ENCODE measurements at places on chromosomes 12 and 14. TPM values are rescaled to one million over a fixed set of nuclear protein-coding genes. Genes with fewer than 3 reads are reported as not detected.

Gene SLC25A47
- total RNA-seq, result under 0.01 TPM

Gene TC2N
- total RNA-seq, result 0.26 TPM

Gene FAM186B
- total RNA-seq, result 0.51 TPM

Gene SYCP3
- 0.26 TPM for total RNA-seq

DNA sequence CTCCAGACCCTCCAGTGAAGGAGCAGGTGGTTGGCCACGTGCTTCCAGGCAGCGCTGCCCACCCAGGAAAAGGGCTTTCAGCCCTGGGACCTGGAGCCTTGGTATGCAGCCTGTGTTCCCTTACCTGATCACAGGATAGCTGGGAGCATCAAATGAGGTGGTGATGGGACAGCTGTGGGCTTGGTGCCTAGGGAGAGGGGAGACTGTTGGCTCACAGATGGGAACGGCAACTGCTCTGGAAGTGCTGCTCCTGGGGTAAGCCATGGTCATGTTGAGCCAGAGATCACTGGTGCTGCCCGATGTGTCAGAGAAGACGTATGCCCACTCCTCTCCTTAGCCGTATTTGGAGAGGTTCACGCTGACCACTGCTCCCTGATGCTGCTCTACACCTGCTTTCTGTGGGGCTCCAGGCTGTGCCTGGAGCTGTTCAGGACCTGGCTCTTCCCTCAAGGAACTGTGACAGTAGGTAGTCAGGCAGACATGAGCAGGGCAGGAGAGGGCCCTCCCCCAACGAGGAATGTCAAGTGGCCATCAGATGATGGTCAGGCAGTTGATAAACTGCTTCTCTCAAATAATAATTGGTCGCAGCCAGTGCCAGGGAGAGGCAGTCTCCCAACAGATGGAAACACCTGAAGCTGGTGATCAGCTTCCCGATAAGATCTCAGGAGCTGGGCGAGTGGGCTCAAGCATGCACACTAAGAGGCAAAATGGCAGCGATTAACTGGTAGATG, 2.8 kb upstream of the CYP46A1 start:
- DNase-seq, result no peak

DNA sequence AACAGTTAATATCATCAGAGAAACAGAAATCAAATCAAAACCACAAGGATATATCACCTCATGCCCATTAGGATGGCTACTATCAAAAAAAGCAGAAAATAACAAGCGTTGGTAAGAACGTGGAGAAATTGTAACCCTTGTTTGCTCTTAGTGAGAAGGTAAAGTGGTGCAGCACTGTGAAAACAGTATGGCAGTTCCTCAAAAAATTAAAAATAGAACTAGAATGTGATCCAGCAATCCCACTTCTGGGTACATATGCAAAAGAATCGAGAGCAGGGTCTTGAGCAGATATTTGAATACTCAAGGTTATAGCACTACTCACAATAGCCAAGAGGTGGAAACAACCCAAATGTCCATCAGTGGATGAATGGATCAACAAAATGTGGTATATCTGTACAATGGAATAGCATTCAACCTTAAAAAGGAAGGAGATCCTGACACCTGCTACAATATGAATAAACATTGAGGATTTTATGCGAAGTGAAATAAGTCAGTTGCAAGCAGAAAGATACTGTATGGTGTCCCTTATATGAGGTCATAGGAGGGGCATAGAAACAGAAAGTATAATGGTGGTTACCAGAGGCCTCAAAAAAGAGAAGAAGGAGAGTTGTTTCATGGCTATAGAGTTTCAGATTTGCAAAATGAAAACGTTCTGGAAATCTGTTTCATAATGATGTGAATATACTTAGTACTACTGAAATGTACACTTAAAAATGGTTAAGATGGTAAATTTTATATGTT, 131.0 kb upstream of the EEA1 start:
- no peak for DNase-seq

DNA sequence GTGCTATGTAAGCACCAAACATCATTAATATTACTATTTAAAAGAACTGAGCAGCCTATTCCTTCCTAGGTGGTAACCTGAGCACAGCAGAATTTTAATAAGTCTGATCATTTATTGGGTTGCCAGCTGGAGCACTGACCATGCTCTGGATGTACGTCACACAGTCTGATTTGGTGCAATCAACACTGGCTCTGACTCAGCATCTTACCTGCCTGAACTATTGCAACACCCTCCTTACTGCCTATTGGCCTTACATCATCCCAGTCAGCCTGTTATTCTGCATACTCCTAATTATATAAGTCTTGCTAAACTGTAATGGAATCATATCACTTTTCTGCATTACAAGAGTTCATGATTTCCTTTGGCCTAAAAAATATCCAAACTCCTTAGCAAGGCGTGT, 149.7 kb downstream of the PTPRO start:
- DNase-seq, result no peak

GRCh38 chr12:48329199-48329939, 21.4 kb downstream of the ZNF641 start:
- DNase-seq, result no peak

DNA sequence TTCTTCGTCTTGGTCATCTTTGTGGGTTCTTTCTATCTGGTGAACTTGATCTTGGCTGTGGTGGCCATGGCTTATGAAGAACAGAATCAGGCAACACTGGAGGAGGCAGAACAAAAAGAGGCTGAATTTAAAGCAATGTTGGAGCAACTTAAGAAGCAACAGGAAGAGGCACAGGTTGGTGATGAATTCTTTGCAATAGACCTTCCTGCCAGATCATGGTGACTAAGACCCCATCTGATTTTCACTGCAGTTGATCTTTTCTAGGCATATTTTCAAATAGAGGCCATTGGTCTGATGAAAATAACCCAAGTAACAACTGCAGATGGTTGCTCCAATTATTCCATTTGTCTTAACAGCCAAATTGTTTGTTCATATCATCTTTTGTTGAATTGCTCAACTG, 114.4 kb downstream of the SCN8A start:
- no peak for DNase-seq

DNA sequence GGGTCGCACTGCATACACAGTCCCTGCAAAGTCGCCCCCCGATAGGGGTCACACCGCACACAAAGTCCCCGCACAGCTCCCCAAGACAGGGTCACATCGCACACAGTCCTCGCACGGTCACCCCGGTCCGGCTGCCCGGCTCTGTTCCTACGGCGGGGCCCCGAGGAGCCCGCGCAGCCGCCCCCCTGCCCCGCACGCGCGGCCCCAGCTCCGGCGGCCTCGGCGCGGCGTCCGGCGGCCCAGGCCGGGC, 300 bp downstream of the SSH1 start:
- no peak for DNase-seq

DNA sequence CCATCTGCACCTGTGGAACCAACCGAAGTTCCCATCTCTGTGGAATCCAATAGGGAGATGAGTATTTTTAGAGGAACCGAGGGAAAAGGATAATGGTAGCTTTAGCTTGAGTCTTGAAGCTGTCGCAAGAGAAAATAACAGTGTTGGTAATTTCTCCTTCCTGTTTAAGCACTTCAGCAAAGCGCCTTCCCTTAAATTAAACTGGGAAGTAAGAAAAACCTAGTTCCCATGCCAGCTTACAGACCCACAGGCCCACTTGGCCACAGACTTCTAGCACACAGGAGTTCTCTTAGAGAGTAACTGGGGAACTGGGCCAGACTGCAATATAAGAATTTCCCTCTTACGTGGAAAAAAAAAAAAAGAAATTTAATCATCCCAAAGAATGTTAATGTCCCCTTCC, 223.8 kb downstream of the EFCAB11 start:
- no peak for DNase-seq

GRCh38 chr14:55339770-55340169, 68.5 kb downstream of the FBXO34 start:
- DNase-seq, result no peak

- DNase-seq, result peak; percentile 96
Measured at GRCh38 chr12:46549527-46550265, 177.1 kb upstream of the SLC38A2 start.

- peak; percentile 88 for DNase-seq
Measured at GRCh38 chr12:39235990-39236767, 206.7 kb downstream of the KIF21A start.

Data from fibroblast of lung (primary cell).